ENCODE measurements at places on chromosomes 16 and 17. TPM values are rescaled to one million over a fixed set of nuclear protein-coding genes. Genes with fewer than 3 reads are reported as not detected.

DNA sequence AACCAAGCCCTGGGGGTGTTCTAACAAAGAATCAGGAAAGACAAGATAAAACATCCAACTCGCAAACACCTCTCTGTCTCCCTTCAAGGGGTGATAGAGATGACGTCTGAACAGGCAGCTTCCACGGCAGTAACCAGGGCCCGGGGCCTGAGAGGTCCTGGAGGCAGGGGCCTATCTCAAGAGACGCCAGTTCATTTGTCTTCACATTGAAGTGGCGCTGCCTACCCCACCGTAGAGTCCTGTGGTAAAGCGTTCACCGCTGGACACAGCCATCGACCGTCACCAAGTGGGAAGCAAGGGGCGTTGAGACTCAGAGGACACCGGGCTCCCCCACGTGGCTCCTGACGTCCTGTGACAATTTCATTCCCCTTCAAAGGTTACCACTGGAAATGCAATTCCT, 21.4 kb downstream of the UTS2R start:
- no peak for DNase-seq

TPSG1 gene
- not detected for total RNA-seq

DNA sequence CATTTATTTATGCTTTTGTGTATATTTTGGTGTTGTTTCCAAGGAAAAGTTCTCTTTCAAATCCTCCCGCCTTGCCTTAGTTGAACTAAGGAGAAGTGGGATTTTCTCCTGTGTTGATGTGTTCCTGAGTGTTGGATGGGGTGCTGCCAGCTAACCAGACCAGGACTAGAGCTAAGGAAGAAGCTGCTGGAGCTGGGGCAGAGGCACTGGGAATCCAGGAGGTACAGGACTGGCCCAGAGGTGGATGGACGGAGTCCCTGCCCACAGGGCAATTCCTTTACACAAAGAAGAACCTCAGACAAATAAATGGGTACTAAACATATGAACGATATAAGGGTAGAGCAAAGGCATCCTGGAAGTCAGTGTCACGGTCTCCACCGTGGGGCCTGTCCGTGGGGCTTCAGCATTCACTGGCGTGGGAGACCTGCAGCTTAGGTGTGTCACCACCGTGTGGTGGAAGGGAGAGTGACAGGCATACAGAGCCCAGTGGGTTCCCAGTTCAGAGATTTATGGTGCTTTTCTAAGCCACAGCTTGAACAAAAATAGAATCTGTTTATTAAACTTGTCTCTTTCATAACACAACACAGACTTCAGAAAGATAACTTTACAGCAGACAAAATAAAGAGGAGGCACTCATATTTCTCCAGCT, 270.7 kb downstream of the NTN1 start:
- DNase-seq = peak; percentile 38

GRCh38 chr17:7903154-7904103, 12.7 kb downstream of the RNF227 start:
- no peak for DNase-seq

- no peak for DNase-seq
These were observed 27.4 kb upstream of the RCVRN start for GRCh38 chr17:9932491-9932890.

DNA sequence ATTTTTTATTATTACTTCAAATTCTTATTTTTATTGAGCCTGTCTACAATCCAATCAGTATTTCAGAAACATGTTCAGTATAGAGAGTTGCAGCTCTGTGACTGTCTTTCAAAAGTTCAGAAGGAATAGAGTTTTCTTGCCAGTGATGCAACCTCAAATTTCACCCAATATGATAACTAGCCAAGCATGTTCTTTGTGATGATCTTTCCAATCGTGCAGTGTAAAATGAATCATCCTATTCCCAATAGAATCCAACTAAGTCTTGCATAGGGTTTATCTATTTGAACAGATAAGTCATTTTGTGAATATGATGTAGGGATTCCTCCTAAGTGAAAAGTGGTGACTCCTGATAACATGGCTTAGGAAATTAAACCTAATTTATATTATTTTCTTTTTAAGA, 937.8 kb downstream of the KCNJ2 start:
- DNase-seq = no peak

MT1A gene
- 93.3 TPM for total RNA-seq

- DNase-seq = no peak
These were observed 658 bp downstream of the RABEP2 start for GRCh38 chr16:28924399-28924761.
